ENCODE measurements at places on chromosomes 7 and 10.

DNA sequence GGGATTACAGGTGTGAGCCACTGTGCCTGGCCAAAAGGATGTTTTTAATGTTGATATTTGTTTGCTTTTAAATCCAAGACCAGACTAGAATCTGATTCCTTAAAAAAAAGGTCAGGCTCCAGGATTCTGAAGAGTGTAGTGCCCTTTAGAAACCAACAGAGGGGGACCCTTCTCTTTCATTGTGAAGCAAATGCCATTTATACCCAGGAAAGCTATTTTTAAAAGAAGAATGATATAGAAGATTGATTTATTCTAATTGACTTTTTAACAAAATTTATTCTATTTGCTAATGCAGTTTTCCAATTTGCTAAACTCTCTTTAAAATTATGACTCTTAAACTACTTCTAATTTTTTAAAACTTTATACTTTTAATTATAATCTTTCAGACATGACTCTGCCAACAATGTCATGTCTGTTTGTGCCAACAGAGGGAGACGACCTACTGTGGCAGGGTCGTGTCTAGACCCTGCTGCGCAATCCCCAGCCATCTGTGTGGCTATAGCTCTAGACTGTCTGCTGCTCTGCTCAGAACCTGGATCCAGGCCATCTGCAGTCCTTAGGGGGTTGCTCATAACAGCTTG lies 201.0 kb upstream of the IMMP2L start:
- peak; percentile 25 for DNase-seq

- DNase-seq = no peak
Observed at GRCh38 chr10:106592396-106592795, 572.1 kb downstream of the SORCS1 start.

DNA sequence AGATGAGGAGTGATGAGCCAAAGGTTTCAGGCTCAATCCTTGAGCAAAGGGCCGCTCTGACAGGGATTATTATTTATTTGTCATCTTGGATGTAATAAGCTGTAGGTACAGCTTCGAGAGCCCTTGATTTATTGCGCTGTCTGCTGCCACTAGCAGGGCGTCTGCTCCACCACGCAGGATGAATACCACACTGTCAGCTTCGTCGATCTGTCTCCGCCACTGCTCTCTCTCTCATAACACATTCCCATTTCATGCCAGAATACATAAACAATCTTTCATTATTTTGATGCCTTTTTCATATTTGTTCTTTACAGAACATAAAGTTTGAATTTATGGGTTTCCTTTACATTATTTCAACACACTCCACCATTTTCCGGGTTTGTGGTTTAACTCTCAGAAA lies 276.6 kb downstream of the LRMDA start:
- DNase-seq = no peak

- no peak for DNase-seq
Observed at GRCh38 chr10:68628576-68629127, 68.5 kb downstream of the TET1 start.

- no peak for DNase-seq
Observed at GRCh38 chr10:47243791-47244190, 56.2 kb upstream of the GDF10 start.

DNA sequence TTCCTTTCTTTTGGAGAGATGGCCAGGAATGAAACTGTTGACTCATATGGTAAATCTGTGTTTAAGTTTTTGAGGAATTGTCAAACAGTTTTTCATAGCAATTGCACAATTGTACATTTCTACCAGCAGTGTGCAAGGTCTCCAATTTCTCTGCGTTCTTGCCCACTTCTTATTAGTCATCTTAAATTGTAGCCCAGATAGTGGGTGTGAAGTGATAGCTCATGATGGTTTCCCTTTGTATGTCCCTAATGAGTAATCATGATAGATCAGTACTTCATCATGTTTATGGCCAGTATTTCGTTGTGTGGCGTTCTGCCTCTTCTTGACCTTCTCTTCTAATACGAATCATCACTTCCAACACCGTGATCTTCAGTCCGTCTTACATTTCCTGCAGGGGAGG lies 136.3 kb downstream of the DOCK1 start:
- no peak for DNase-seq

- no peak for DNase-seq
Observed at GRCh38 chr7:137970253-137970975, 31.5 kb downstream of the CREB3L2 start.

DNA sequence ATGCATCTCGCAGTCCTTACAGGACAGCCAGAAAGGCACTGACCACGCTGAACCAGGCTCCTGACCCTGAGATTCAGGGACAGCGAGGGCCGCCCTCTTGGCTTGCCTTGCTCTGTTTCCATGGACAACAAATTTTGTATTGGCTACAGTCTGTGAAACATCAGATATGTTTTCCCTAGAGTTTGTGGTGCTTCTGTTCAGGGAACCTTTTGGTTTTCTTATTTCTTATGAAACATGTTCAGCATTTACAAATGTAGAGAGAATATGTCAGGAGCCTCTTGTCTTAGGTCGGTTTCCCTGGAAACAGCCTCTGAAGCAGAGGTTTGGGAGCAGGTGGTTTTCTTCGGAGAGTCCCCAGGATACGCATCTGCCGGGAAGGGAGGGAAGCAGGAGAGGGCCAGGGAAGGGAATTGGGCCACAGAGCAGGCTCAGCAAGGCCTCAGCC lies 260.1 kb downstream of the CCDC3 start:
- DNase-seq = no peak

DNA sequence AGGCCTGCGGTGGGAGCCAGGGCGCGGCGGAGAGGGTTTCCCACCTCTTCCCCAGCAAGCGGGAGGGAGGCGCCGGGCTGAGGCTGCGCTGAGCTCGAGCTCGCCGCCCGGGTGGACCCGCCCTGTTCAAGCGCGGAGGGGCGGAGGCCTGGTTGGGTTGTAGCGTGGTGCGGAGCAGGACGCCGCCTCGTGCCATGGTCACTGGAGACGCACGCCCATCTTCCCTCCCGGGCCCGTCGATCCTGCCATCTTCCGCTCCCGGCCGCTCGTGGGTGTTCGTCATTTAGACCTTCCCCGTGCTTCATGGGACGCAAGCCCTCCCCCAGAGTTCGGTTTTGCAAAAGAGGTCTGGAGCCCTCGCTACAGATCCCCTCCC lies 9.3 kb upstream of the EN2 start:
- no peak for DNase-seq

DNA sequence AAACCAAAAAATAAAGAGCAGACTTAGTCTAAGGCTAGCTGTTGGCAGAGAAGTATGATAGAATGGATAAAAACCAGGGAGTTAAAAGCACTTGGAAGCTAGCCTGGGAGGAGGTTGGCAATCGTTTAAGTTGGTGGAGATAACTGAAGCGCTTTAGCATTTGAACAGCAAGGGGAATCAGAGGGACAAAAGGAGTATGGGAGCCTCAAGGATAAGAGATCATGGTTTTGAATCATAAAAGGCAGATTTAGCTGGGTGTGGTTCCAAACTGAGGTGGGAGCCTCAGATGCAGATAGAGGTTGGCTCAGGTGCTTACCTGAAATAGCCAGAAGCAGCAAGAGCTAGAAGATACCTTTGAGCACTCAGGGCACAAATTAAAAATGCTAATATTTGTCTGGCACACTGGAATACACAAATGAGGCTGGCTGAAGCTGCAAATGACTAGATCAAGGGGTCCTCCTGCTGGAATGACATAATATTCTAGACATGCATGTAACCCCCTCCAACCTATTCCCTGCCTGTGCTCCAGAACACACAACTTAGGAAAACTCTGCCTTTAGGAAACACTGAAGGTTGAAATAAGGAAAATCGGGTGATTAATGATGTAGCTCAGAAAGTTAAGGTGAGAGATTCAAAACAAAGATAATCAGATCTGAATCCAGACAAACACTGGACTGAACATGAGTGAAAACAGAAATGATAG lies 372.3 kb upstream of the LRRN3 start:
- peak; percentile 70 for DNase-seq

GRCh38 chr10:44089671-44090070 lies 295.2 kb downstream of the CXCL12 start:
- DNase-seq = no peak

DNA sequence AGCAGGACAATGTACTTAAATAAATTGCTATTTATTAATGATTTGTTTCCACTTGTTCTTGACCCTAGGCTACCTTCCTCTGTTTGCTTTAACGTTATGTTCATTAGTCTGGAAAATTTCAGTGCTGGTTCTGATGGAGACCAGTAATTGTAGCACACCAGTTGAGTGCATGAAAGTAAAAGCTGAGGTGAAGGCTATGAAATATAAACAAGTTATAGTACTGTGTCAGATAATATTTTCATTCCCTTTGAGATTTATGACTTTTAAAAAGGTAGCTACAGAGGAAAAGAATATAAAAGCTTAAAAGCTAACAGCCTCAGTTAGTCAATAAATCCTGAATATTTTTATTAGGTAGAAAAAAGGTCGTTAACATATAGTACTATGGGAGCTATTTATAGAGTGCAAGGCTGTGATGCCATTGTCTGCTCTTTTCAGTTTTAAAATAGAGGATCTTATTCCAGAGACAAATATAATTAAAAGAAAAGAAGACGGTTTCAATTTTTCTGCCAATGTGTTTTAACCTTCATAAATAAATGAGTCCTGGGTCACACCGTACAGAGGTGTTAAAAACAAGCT lies 351.8 kb upstream of the ETV1 start:
- no peak for DNase-seq

GRCh38 chr10:13563481-13564445 lies 23.0 kb upstream of the PRPF18 start:
- DNase-seq = no peak

DNA sequence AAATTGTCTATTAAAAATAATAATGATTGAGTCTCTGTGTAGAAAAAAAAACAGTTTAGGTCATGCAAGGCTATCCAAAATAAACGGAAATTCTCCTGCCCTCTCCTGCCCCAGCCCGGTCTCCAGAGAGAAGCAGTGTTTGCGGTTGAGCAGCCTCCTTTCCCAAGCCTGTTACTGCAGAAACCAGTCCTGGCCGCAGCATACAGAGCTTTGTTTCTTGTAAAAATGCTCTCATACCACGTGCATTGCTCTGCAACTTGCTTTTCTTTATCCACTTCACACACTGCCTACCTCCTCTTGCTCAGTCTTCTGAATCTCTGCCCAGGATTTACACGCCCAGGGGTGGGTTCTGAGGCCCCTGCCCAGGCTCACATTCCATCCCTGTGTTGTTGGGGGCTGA lies 34.4 kb upstream of the CUL1 start:
- no peak for DNase-seq

DNA sequence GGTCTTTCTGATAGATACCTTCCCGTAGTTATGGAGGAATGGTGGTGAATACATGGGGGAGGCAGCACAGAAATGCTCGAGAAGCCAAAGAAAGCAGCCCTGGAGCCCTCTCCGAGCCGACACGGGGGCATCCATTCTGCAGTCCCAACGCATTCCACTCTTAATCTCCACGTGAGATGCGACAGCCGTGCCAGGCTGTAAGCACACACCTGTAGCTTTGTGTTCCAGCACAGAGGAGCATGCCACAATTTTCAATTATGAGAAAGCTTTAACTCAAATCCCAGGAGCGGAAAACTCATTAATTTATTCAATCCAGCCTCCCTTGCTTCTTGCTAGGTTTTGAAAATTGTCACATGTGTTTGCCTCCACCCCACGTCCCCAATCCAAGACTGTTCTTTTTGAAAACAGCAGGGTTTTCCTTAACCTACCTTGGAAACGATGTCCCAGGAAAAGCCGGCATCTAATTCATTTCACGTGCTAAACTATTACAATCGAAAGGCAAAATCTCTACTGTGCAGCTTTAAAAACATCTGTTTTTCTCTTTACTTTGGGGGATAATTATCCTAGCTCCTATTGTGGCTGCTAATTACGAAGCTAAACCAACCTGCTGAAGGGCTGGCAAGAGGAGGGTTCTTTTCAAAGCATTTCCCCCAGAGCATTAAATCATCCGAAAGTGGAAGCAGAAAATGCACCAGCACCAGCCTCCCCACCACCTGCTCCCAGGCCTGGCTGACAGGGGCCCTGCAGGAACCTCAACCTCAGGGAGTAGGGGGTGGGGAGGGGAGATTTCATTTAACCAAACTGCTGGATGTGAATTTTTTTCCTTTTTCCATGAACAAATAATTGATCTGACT lies 56.0 kb upstream of the CHST15 start:
- no peak for DNase-seq

DNA sequence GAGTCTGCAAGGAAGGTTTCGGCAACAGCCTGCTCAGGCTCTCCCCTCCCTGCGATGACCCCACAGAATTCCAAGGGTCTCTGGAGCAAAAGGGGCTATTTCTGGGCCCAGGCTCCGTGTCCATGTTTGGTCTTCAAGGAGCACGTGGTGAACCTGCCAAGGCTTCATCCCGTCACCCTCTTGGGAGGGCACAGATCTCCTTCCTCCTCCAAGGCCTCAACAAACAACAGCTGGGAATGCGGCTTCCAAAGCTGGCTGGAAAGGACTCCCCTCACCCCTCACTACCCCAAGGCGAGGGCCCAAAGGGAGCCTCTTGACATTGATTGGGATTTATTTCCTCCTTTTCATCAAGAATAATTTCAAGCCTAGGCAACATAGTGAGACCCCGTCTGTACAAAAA lies 14.0 kb upstream of the KPNA7 start:
- DNase-seq = no peak

DNA sequence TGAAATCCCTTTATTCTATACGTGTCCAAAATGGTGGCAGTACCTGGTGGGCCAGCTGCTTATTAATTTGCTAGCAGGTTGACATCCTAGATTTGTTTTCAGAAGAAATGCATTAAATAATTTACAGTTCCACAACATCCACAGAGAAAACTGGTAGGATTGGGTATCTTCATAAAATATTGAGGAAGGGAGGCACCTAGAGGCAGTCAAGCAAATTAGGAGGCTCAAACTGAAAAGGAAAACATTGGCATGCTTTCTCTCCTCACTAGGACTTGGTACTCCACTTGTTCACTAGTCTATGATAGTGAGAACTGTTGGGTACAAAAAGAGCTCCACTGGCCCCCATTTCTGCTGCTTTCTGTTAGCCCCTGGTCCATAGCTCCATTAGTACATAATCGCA lies 18.3 kb upstream of the LRGUK start:
- no peak for DNase-seq

DNA sequence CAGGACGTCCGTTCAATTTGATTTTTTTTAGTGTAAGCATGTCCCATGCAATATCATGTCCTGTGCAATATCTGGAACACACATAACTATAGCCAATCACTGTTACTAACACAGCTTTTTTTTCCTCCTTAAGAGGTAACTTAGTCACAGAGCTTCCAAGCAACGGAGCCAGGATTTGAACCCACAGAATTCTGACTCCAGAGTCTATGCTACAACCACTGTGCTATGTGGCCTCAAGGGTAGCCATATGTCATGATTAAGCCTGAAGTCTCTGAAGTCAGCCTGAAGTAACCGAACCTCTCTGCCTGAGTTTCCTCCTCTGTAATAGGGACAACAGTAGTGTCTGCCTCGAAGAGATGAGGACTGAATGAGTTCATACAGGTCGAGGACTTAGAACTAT lies 42.2 kb upstream of the TCF7L2 start:
- DNase-seq = no peak

- DNase-seq = no peak
Observed at GRCh38 chr7:82567356-82567755, 123.8 kb upstream of the CACNA2D1 start.

- DNase-seq = no peak
Observed at GRCh38 chr7:1610678-1611302, 41.0 kb upstream of the PSMG3 start.

Measured in iPS DF 6.9 (cell line).